ENCODE measurements at places on chromosomes 6 and 20.

- H3K4me3 ChIP-seq: no peak overlapping the region
- H3K36me3 ChIP-seq: no peaks in the 10 kb centered on the region
- no peaks in the 10 kb centered on the region for H3K4me1 ChIP-seq
- no peaks in the 10 kb centered on the region for H3K27me3 ChIP-seq
- peak; percentile 53 for DNase-seq
These were observed 4.5 kb downstream of the CCN6 start for GRCh38 chr6:112058243-112059032.

DNA sequence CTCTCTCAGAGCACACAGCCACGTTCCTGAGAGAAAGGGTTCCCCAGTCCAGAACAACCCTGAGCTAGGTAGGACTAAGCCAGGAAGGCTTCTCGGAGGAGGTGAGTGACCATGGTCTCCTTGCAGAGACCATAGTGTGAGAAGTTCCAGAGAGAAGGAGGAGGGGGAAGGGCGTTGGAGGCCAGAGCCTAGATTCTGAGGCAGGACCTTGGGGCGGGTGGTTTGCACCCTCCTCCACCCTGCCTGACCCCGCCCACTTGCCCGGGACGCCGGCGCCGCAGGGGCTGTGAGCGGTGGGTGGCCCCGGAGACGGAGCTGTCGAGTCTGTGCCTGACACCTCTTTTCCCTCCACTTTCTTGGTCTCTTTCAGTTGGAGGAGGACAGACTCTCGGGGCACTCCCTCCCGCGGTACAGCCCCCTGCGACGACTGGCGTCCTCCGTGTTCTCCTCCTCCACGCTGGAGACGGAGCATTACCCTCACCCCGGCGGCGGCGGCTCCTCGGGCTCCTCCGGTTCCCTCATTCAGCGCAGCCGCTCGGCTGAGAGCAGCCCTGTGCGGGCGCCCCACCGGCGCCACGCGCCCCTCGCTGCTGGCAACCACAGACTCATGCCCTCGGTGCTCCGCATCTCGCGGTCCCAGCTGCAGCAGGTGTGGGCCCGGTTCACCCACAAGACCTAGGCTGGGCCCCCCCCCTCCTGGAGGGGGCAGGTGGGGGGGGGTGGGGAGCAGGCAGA is 26.2 kb downstream of the TTBK1 start:
- H3K4me3 ChIP-seq: peak overlapping the region; percentile 8
- H3K4me1 ChIP-seq: peaks cover 8% of the 10 kb centered on the region
- DNase-seq: no peak
- H3K27me3 ChIP-seq: peaks cover 24% of the 10 kb centered on the region
- no peaks in the 10 kb centered on the region for H3K36me3 ChIP-seq
- no peak overlapping the region for H3K27ac ChIP-seq

- H3K4me3 ChIP-seq: no peak overlapping the region
- no peak overlapping the region for H3K27ac ChIP-seq
- H3K4me1 ChIP-seq: no peaks in the 10 kb centered on the region
These were observed 94.0 kb upstream of the SLC2A12 start for GRCh38 chr6:134146268-134147033.

- H3K4me1 ChIP-seq: peaks cover 53% of the 10 kb centered on the region
- H3K27me3 ChIP-seq: no peaks in the 10 kb centered on the region
- peak; percentile 51 for DNase-seq
- H3K4me3 ChIP-seq: no peak overlapping the region
- H3K36me3 ChIP-seq: peaks cover 4% of the 10 kb centered on the region
These were observed 1.2 kb upstream of the SYS1 start for GRCh38 chr20:45361793-45362192.

- H3K27me3 ChIP-seq: no peaks in the 10 kb centered on the region
- H3K36me3 ChIP-seq: no peaks in the 10 kb centered on the region
- H3K4me1 ChIP-seq: peaks cover 24% of the 10 kb centered on the region
- no peak overlapping the region for H3K4me3 ChIP-seq
- no peak overlapping the region for H3K27ac ChIP-seq
These were observed 247.9 kb downstream of the CDH4 start for GRCh38 chr20:61499859-61500554.

- H3K27me3 ChIP-seq: no peaks in the 10 kb centered on the region
- no peaks in the 10 kb centered on the region for H3K4me1 ChIP-seq
- peaks cover 15% of the 10 kb centered on the region for H3K36me3 ChIP-seq
- no peak overlapping the region for H3K4me3 ChIP-seq
- H3K27ac ChIP-seq: no peak overlapping the region
These were observed 93.0 kb downstream of the TBC1D7 start for GRCh38 chr6:13235339-13235738.

DNA sequence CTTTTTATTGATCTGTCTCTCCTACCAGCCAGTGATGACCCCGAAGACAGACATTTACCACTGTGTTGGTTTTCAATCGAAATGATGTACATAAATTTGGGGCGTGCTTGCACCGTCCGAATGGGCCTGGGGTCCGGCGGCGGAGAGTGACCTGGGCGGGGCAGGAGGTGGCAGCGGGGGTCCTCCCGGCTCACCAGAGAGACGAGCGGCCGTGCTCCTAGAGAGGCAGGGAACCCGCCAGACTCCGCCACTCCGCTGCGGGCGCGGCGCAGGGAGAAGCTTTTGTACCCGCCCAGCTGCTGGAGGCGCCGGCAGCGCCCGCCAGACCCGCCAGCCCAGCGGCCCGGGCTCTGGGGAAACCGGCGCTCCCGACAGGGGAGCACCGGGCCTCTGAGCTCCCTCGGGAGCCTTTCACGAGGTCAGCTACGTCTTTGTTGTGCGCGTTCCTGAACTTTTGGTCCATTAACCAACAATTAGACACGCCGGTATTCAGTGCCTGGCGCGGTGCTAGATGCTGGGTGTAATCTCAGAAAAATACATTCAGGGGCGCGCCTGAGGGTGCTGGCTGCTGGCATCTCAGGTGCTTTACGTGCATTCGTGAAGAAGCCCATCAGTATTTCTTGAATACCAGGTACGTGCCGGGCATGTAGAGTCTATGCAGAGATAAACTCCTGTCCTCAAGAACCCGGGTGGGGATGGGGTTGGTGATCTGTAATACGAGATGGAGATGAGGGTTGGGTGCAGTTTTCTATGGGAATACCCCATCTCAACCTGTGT is at the start of gene PGBD1:
TSS of gene PGBD1 (plus strand) at position 285 of the 777 bp plus-strand sequence. CDS start 2,242 bp downstream, outside the sequence.
- H3K4me1 ChIP-seq: no peaks in the 10 kb centered on the region
- peak; percentile 77 for DNase-seq
- H3K27ac ChIP-seq: peak within 1 kb of the TSS; percentile 42
- H3K27me3 ChIP-seq: no peaks in the 10 kb centered on the region
- H3K4me3 ChIP-seq: peak within 1 kb of the TSS; percentile 81

DNA sequence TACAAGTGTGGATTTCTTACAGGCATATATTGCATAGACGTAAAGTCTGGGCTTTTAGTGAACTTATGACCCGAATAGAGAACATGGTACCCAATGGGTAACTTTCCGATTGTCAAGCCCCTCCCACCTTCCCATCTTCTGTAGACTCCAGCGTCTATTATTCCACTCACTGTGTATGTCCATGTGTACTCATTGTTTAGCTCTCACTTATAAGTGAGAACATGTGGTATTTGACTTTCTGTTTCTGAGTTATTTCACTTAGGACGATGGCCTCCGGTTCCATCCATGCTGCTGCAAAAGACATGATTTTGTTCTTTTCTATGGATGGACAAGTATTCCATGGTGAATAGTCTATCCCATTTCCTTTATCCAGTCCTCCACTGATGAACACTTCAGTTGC is 306.4 kb downstream of the CD83 start:
- no peaks in the 10 kb centered on the region for H3K4me1 ChIP-seq
- H3K36me3 ChIP-seq: no peaks in the 10 kb centered on the region
- no peak for DNase-seq
- no peak overlapping the region for H3K4me3 ChIP-seq
- H3K27me3 ChIP-seq: no peaks in the 10 kb centered on the region

All from common myeloid progenitor, CD34-positive (primary cell).